ENCODE measurements at places on chromosomes 11 and 22.

GRCh38 chr11:31969359-31969702 lies 121.5 kb upstream of the RCN1 start:
- no peak for DNase-seq

DNA sequence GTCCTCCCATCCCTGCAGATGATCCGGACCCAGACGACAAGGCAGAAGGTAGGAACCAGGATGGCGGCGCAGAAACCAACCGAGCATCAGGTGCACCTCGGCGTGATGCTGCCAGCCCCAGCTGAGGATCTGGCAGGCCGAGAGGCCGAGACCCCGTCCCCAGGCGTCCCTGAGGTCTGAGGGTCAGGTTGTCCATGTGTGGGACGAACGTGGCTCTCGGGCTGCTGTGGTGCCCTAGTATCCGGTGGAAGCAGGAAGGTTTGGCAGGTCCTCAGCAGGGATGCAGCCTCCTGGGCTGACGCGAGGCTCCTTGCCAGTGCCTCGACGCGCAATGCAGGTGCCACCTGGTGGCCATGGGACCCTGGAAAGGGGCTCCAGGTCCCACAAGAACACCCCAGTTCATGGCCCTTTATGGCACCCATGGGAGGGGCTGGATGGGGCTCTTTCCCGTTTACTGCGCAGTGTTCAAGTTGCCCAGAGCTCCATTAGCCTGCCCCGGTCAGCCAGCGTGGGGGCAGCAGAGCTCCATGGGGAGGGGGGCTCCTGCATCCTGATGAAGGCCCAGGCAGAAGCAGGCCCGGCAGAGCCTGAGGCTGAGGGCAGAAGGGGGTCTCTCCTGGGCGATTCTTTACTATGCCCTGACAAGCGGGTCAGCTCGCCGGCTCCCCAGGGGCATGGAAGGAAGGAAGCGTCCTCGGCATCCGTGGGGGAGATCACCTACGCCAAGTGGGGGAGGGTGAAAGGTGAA lies 129.9 kb downstream of the CTTN start:
- DNase-seq = no peak

DNA sequence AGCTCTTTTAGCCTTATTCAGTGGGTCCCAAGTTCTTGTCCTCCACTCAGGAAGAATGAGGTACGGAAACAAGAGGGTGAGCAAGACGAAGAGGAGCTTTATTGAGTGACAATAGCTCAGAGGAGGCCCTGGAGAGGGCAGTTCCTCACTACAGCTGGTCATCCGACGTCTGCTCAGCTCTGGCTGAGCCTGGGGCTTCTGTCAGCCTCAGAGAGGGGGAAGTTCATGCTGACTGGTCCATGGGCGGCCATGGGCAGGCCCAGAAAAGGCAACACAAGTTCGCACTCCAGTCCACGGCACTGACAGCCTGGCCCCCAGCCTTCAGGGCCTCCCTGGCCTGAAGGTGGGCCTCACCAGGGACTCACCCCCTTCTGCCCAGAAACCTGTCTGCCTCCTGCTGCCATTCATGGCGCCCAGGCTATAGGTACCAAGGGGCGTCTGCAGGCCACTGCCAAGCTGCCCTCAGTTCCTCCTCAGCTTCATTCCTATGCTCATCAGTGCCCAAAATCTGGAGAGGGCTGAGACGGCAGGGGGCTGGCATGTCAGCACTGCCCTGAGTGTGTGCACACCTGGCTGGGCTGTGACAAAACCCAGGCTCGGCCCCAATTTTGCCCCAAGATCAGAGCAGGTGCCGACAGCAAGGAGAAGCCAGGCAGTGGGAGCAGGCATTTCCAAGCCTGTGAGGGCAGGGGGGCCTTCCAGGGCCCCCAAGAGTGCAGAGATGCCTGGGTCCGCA lies 21.7 kb upstream of the KIAA0930 start:
- no peak for DNase-seq

GRCh38 chr11:71294846-71295600 lies 42.6 kb upstream of the SHANK2 start:
- no peak for DNase-seq

DNA sequence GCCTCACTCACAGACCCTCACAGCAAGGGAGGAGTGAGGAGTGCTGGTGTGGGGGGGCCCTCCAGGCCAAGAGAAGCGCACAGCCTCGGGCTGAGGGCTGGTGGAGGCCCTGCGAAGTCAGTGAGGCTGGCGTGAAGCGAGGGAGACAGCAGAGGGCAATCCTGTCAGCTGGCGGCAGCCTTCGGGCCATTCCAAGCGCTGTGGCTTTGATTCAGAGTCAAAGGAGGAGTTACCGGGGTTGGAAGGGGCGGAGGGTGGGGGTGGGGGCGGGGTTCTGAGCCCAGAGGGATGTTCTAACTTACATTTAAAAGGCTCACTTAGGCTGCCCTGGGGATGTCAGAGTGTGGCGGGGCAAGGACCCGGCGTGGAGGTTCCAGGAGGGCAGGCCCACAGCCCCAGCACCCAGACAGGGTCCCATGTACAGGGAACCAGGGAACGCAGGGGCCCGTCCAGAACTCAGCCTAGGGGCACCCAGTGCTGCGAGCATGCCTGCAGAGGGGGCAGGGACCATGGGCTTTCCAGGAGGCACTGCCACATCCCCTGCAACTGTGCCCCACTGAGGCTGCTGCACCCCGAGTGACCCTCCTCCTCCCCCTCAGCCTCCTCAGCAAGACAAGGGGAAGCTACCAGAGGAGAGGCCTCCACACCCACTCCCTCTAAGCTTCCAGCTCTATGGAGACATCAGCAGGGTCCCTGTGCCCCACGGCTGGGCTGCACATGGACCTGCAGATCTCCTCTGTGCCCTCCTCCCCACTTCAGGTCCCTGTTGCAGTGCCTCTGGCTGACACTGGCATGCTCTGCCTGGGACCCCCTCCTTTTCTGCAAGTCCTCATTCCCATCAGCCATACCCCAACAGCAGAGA lies 39.7 kb upstream of the TTLL12 start:
- DNase-seq = no peak

GRCh38 chr22:37105990-37106389 lies 3.5 kb downstream of the TMPRSS6 start:
- DNase-seq = no peak

GRCh38 chr11:47915374-47915773 lies 65.0 kb upstream of the PTPRJ start:
- no peak for DNase-seq

GRCh38 chr11:105696000-105696399 lies 86.1 kb downstream of the GRIA4 start:
- DNase-seq = no peak

DNA sequence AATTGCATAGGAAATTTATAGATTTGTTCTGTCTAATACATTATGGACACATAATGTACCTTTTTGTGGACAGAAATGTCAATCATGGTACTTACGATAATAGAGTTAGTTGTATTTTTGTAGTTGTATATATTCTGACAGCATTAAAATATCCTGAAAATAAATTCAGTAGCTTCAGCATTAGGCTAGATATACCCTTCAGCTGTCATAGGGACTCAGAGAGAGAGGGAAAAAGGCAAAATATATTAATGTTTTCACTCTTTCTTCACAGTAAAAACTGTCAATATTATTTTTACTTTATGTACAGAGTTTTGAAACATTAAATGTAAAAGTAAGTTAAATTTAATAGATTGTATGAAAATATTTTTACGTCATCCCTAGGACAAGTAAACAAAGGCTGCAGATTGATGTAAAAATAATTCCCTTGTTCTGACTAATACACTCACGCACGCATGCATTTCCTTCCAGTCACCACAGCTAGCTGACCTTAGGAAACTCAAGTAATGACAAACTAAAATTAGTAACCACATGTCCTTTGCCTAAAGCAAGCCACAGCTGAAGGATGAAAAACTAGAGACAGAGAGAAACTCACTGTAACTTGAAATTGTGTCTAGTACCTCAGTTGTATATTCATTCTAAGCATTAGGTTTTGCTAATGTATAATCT lies 104.7 kb upstream of the CARD18 start:
- DNase-seq = no peak

GRCh38 chr22:37658133-37659065 lies at the start of gene PDXP:
Gene PDXP, plus strand, starts transcription at chr22:37658723. Its CDS starts 60 bp downstream, at chr22:37658783.
- DNase-seq = peak; percentile 99

DNA sequence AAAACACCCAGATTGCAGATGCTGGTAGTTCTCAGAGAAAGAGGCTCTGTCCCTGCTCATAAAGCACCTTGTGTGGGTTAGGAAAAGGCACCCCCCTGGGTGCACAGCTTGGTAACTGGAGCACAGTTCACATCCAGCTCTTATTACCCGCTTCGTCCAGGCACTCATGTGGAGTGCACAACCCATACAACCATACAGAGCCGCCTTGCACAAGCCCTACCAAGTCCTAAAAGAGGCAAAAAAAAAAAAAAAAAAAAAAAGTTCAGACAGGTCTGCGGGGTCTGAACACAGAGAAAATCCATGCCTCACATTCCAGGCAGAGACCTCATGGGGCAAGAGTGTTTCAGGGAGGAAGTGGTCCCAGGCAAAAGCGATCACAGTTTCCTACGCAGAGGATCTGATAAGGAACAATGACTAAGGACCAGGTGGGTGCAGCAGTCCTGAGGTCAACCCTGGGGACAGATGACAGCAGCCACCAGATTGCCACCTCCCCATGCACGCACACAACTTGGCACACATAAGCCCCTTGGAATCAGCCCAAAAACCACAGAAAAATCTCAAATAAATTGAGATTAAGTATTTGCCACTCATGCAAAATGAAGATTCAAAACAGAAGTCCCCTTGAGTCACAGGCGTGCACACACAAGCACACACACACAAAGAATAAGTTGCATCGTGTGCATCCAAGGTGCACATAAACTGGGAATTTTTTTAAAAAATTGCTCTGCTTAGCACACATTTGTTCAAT lies 12.3 kb downstream of the MB start:
- DNase-seq = no peak

GRCh38 chr22:19962246-19962908 lies 20.8 kb upstream of the TXNRD2 start:
- DNase-seq = peak; percentile 76

DNA sequence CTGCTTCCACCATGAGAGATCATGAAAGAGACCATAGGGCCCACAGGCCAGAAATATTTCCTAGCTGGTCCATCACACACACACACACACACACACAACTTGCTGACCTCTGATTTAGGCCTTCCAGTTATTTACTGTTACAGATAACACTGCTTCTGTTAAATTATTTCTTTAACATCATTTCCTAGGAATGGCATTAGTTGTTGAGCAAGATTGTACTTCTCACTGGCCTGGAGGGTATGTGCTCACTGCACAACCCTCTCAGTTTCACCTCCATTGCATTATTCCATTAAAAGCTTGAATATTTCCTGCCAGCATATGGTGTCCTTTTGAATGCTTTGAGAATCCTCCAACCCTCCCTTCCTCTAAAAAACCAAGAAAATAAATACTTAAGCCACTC lies 104.4 kb downstream of the MICAL2 start:
- DNase-seq = no peak

- no peak for DNase-seq
Observed at GRCh38 chr11:60389279-60389910, 6.9 kb upstream of the MS4A14 start.

- no peak for DNase-seq
Observed at GRCh38 chr11:59011655-59012397, 72.5 kb downstream of the GLYATL1 start.

GRCh38 chr22:44107340-44107739 lies 73.4 kb upstream of the PARVG start:
- no peak for DNase-seq

- no peak for DNase-seq
Observed at GRCh38 chr11:12174128-12174476, 63.7 kb downstream of the MICAL2 start.

GRCh38 chr11:116694815-116695590 lies 77.8 kb downstream of the BUD13 start:
- no peak for DNase-seq

GRCh38 chr11:62844154-62844553 lies 4.8 kb upstream of the WDR74 start:
- no peak for DNase-seq

DNA sequence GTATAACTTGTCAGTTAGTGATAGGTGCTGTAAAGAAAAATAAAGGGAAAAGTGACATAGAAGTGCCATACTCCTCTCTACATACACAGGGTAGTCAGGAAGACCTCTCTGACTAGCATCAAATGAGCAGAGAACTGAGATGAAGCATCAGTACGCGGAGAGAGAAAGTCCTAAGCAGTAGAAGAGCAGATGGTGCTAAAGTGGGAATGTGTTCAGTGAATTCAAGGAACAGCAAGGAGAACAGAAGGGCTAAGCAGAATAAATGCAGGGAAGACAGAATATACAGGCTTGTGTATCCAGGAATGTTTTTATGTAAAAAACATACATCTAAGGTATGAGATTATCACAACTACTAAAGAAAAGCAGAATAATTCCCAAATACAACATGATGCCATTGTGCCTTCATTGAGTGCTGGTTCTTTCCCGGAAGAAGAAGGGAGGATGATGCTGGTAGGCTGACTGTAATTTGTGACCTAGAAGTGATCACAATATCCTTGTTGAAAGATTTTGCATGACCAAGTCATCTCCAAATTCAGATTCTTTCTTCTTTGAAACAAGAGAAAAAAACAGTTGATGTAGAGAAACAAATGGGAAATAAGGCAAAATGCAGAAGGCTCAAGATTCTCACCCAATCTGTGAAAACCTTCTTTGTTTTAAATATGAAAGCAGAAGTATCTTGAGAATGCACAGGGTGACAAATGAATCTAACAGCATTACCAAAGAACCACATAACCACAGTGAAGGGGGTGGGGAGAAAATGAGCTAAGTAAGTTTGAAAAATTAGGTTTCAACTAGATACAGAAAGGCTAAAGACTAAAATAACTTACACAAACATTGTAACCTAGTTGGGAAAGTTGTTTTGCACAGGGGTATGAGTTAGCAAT lies 20.5 kb downstream of the MRE11 start:
- no peak for DNase-seq

DNA sequence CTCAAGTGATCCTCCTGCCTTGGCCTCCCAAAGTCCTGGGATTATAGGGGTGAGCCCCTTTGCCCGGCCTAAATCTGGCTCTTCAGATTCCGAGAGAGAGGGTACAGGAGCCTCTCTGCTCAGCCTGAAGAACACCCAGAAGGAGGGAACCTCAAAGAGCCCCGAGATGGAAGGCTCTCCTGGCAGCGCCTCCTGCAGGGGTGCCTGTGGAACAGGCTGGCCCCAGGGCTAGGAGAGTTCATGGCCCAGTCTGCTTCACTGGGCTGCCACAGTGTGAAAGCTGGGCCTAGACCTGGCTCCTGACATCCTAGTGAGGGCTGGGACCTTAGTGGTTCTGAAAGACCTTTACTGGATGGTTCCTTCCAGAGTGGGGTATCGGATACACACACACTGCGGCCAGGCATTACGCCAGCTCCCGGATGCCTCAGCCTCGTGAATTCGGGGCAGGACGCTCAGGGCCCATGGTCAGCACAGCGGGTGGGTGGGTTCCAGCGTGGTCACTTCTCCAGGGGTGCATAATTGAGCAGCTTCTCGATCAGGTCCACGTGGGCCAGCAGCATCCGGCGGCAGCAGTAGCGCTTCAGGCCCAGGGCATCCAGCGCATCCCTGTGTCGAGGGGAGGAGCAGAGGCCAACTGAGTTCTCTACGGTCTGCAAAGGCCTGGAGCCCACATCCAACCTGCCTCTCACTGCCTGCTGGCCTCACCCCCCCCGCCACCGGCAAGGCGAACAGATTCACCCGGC lies 2.3 kb downstream of the POLR2L start:
- no peak for DNase-seq

GRCh38 chr22:50626850-50627641 lies 906 bp downstream of the ARSA start:
- no peak for DNase-seq

- peak; percentile 17 for DNase-seq
Observed at GRCh38 chr11:120710354-120711131, 199.0 kb downstream of the GRIK4 start.

GRCh38 chr11:130722401-130722800 lies 193.9 kb downstream of the SNX19 start:
- DNase-seq = no peak

- DNase-seq = no peak
Observed at GRCh38 chr11:5564259-5565019, 16.1 kb upstream of the OR52H1 start.

GRCh38 chr11:76131671-76132631 lies 74.4 kb downstream of the WNT11 start:
- no peak for DNase-seq
